Fibroblast of skin of right quadriceps (primary cell): ENCODE measurements at places on chromosomes 1 and 21.

- DNase-seq = no peak
Observed at GRCh38 chr1:214460304-214460916, 91.0 kb downstream of the PTPN14 start.

GRCh38 chr1:64234714-64235113 lies 31.3 kb downstream of the UBE2U start:
- DNase-seq = no peak

GRCh38 chr1:22080191-22080590 lies 27.7 kb downstream of the CDC42 start:
- no peak for DNase-seq

DNA sequence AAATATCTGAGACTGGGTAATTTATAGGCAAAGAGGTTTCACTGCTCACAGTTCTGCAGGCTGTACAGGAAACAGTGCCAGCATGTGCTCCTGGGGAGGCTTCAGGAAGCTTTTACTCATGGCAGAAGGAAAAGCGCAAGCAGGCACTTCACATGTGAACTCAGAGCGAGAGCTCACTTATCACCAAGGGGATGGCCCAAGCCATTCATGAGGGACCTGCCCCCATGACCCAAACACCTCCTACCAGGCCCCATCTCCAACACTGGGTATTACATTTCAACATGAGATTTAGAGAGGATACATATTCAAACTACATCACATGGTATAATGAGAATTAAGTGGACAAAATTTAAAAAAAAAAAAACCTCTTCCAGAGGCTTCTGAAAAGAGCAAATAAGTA lies 13.7 kb downstream of the WASF2 start:
- DNase-seq = no peak

DNA sequence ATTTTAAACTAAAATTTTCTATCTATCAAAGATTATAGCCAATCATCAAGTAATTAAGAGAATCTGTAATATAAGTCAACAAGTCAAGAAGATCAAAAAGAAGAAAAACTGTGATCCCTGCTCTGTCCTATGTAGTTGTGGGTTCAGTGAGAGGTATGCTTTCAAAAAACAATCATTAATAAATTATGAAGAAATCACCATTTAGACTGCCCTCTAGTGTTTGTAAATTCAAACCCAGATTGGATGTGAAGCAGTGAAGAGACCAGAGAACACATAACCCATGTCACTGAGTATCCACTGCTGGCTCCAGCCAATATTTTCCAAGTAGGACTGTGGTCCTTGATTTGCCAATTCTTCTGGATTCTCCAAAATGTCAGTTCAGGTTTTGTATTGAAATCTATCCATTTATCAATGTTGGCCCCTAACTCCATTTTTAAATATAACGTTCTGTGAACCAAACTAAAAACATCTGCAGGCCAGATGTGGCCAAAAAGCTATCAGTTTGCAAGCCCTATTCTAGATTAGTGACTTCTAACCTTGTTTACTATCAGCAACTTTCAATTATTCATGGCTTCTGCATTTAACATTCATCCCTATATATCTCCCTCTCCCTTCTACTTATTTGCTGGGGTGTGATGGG lies 467.5 kb upstream of the CXADR start:
- peak; percentile 28 for DNase-seq

GRCh38 chr1:228903434-228904071 lies 168.3 kb downstream of the RHOU start:
- DNase-seq = no peak

DNA sequence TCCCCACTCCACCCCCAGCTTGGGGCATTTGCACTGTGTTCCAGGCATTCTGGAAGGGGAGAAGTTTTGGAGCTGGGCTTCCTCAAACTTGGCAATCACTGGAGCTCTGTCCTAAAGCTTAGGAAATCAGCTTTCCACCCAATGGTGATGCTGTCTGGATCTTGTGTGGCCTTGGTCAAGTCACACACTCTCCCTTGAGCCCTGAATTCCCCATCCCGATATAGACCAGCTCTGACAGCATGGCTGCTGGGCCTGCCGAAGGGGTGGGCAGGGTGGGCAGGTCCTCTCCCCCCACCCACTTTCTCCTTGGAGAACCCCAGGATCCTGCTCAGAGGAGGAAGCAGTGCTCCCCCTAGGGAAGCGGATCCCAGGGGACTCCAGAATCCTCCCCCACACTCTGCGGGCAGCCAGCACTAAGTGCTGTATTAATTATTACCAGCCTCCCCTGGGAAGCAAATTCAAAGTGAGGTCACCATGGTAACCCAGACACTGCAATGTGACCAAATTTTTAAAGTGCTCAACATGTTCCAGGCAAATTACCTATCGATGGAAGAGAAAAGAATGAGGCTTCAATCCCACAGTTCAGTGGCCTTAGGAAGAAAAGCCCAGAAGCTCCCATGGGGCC lies 21.3 kb upstream of the LDLRAP1 start:
- peak; percentile 42 for DNase-seq

DNA sequence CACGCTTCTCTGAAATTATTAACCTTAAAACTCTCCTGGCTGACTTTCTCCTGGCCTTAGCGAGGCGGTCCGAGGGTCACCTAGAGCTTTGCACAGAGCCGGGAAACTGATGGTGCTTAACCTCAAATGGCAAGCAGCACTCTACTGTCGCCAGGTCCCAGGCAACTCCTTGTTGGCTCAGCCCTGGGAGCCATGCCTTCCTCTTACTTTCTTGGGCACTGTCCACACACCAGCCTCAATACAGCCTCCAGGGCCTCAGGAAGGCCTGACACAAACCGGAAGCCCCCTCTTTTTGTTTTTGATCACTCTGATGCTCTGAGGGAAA lies 3.8 kb downstream of the TRABD2B start:
- DNase-seq = no peak

- DNase-seq = no peak
Observed at GRCh38 chr1:10682449-10683309, 113.8 kb downstream of the CASZ1 start.

DNA sequence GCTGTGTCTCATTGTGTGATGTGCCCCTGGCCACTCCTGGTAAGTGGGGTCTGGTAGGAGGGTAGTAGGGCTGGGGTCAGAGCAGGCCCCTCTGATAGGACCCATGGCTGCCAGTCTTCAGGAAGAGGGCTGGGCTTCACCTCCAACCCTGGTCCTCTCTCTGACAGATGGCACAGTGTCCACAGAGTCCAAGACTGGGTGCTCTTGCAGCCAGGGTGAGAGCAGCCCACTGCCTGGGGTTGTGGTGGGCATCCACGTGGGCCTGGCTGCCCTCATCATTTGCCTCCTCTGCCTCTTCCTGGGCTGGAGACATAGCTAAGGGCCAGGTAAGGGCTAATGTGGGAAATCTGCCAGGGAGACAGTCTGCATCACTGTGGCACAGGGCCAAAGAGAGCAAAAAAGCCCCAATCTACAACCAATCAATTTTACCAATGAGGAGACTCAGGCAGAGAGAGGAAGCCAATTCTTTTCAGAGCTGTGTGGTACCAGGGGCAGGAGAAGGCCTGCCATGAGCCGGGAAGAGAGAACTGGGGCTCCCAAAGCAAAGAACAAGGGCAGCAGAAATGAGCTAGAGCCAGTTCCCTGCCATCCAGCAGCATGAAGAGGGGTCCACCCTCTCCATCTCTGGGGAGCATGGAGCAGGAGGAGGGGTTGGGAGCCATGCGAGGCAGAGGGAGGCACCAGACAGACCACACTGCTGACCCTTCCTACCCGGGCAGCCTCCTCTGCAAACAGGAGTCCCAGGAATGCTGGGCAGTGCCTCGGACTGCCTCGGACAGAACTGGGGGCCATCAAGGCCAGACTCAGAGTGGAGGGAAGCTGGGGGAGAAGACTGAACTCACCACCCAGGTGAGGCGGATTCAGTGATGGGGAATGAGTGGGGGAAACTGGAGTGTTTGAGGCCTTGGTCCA lies 26.8 kb downstream of the SLC27A3 start:
- DNase-seq = no peak

GRCh38 chr1:158087320-158087927 lies 93.3 kb upstream of the CD1D start:
- DNase-seq = peak; percentile 79

GRCh38 chr1:89095737-89096136 lies 30.2 kb downstream of the GBP2 start:
- DNase-seq = no peak

- peak; percentile 82 for DNase-seq
Observed at GRCh38 chr1:43835082-43836021, 98.2 kb upstream of the ARTN start.
